Calu3 (cell line): ENCODE measurements at places on chromosomes 11 and 22.
A peak's percentile ranks its signal among the peaks of the same experiment; 100 is the strongest.

- no peaks in the 10 kb centered on the region for H3K27me3 ChIP-seq
- H3K4me3 ChIP-seq = no peak overlapping the region
Measured at GRCh38 chr11:117836077-117836960, 11.8 kb upstream of the FXYD2 start.

GRCh38 chr11:61357233-61357893 is 4.3 kb downstream of the CYB561A3 start:
- no peak overlapping the region for H3K27ac ChIP-seq
- DNase-seq = no peak
- H3K4me1 ChIP-seq = no peaks in the 10 kb centered on the region

GRCh38 chr22:36546092-36546804 is 17.3 kb upstream of the EIF3D start:
- H3K36me3 ChIP-seq = peaks cover 4% of the 10 kb centered on the region
- no peak overlapping the region for H3K27ac ChIP-seq
- H3K4me3 ChIP-seq = peak overlapping the region; percentile 4
- peaks cover 47% of the 10 kb centered on the region for H3K27me3 ChIP-seq

GRCh38 chr11:69419662-69420395 is 61.6 kb upstream of the LINC01488 start:
- no peak overlapping the region for H3K4me3 ChIP-seq
- no peaks in the 10 kb centered on the region for H3K27me3 ChIP-seq
- peak overlapping the region; percentile 77 for H3K27ac ChIP-seq
- no peak for DNase-seq
- H3K36me3 ChIP-seq = no peaks in the 10 kb centered on the region

GRCh38 chr11:74731301-74732094 is at the start of gene CHRDL2:
CHRDL2 (minus strand) TSS chr11:74731426; CDS start chr11:74730888, 538 bp downstream.
- peak within 1 kb of the TSS; percentile 46 for H3K4me3 ChIP-seq
- H3K4me1 ChIP-seq = no peaks in the 10 kb centered on the region
- DNase-seq = peak; percentile 34

DNA sequence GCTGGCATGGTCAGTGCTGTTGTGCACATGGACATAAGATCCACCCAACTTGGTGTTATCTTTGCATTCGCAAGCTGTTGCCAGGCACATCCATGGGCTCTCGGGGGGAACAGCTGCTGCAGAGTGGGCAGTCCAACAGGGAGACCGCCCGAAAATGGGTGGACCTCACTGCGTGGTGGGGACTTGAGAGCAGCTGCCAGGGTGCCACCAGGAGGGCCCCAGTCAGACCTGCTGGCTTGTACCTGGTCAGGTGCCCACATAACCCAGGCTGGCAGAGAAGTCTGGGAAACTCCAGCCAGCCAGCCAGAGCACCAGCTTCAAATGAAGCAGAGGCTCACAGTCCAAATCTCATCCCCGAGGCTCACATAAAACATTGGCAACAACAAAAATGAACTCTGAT is 120.2 kb downstream of the BCR start:
- no peak for DNase-seq
- no peak overlapping the region for H3K27ac ChIP-seq
- no peaks in the 10 kb centered on the region for H3K27me3 ChIP-seq
- H3K36me3 ChIP-seq = peaks cover 39% of the 10 kb centered on the region
- H3K4me3 ChIP-seq = no peak overlapping the region
